AG20443 (cell line): ENCODE measurements at places on chromosomes 2 and 18.

GRCh38 chr2:6826081-6826913 is 39.4 kb downstream of the CMPK2 start:
- DNase-seq, result no peak

DNA sequence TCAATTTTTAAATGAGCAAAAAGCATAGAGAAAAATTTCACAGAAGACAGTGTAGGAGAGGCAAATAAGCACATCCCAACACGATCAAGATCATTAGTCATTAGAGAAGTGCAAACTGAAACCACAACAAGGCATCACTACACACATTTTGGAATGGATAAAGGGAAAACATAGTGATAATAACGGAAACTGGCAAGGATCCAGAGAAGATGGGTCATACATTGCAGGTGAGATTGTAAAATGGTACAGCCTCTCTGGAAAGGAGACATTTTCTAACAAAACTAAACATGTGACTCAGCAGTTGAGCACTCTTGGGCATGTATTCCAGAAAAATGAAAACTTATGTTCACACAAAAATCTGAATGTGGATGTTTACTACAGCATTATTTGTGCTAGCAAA is 98.3 kb upstream of the TMEM17 start:
- no peak for DNase-seq

- peak; percentile 10 for DNase-seq
These were observed 21.3 kb downstream of the PIGN start for GRCh38 chr18:62165583-62165982.

- no peak for DNase-seq
These were observed 157.8 kb upstream of the TNP1 start for GRCh38 chr2:217017456-217018252.

- DNase-seq, result peak; percentile 30
These were observed 42.2 kb downstream of the HIBCH start for GRCh38 chr2:190277234-190278112.

- peak; percentile 92 for DNase-seq
These were observed 199.1 kb downstream of the GLI2 start for GRCh38 chr2:120934574-120935338.

DNA sequence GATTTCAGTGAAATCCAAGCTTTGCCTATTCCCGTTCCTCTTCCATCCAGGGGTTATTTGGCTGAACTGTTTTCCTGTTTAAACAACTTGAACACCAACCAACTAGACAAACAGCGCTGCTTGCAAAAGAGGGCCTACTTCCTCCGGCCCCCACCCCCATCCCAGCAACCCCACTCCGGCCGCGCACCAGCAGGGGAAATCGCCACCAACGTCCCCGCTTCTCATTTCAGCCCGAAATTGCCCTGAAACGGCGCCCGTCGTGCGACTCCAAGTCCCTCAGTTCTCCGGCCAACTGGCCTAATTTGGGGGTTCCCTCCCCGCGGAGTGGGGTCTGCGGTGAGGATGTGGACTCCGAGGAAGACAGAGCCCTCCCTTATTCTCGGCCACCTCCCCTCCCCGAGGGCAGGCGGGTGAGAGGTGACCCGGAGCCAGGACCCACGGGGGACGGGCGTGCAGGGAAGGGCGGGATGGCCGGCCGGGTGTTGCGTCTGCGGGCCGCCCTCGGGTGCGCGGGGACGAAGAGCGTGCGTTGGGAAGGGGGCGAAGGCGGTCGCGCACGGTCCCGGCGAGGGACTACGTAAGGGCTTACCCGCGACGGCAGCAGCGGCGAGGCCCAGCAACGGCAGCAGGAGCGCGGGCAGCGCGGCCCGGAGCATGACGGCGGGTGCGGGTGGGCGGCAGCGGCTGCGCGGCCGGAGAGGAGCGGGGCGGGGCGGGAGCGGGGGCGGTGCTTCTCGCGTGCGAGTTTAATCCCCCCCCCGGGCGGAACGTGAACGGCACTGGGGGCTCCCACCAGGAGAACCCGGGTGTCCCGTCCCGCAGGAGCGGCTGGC is at the start of gene CD302:
Gene CD302, minus strand, starts transcription at position 666 of the 833 bp plus-strand sequence. Its CDS starts 10 bp downstream, at position 656.
- peak; percentile 93 for DNase-seq

GRCh38 chr2:64036034-64036705 is 16.9 kb upstream of the VPS54 start:
- peak; percentile 50 for DNase-seq
